ENCODE measurements at places on chromosomes 4 and X.

DNA sequence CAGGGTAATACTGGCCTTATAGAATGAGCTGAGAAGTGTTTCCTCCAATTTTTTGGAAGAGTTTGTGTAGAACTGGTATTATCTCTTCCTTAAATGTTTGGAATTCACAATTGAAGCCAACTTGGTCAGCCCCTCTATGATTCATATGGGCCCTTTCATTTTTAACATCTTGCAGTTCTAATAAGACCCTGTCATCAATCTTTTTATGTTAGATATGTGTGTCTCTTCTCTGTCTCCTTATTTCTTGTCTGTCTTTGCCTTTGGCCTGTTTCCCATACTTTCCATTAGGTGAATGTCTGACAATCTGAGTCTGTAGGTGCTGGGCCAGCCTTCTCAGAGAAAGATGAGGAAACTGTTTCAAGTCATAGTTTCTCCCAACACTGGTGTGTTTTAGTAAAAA lies 88.7 kb downstream of the SLC16A2 start:
- DNase-seq, result no peak

DNA sequence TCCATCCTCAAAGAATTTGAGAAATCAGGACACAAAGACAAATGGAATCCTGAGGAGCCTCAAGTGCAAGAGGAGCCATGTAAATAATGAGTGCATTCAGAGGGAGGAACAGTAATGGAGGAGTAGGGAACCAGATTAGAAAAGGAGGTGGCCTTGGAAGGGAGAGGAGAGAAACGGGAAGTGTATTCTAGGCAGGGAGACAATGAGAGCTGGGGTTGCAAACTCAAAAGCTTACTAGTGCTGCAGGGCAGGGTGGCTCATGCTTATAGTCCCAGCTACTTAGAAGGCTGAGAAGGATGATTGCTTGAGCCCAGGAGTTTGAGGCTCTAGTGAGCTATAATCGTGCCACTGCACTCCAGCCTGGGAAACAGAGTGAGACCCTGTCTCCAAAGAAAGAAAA lies 113.2 kb upstream of the LSM6 start:
- no peak for DNase-seq

DNA sequence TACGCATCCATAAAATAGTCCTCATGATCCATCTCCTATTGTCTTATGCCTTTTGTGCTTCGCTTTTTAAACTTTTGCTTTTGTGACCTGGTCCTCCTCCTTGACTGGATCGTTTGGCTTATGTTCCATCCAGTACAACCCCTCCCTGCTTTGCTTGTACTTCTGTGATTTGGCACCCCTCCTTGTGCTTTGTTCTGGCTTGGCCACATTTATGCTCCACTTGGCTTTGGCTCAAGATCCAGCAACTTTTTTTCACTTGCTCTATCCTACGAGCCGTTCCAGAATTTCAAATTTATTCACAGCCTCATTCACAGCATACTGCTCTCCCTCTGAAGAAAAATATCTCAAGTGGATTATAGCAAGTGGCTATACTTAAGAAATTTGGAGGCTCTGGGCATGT lies 28.0 kb upstream of the GLRA2 start:
- no peak for DNase-seq

DNA sequence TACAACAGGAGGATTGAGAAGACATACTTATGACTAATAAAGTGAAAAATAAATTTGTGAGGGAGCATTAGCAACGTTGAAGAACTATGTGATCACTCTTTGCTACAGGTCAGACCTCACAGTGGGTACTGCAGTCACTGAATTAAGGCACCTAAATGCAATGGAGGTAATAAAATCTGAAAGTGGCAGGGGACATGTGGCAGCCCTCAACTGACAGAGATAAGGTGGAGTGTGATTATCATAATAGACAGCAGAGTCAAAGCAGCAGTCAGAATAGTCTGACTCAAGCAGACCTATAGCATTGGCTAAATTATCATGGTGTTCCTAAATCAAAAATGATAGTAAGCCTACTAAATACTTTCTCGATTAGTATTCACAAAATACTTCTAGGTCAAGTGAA lies 1220.5 kb downstream of the PCDH18 start:
- no peak for DNase-seq

DNA sequence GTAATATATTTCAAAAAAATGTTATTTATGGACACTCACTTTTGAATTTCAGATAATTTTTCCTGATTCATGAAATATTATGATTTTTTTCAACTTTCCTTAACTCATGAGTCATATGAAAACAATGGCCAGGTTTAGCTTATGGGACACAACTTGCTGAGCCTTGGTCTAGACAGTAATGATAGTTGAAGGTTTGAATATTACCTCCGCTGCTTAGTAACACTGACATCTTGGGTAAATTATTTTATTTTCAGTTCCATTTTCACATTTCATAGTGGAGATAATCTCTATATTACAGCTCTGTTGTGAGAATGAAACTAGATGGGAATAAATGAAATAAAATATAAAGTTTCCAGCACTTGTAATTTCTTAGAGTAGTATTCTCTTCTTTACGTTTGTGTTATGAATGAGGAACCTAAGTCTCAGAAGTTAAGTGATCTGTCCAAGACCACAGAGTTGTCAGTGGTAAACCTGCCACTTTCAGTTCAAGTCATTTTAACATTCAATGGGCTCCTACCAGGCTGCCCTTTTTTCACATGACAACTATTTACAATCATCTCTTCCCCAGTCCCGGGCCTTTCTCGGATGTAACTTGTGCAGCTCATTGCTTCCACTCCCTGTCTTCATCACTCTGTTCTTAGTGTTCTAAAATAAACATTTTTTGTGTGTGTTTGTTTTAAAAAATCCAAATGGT lies 46.8 kb upstream of the GC start:
- DNase-seq, result no peak

GRCh38 chrX:130082244-130083106 lies 27.8 kb downstream of the ELF4 start:
- no peak for DNase-seq
